KG1 (cell line): ENCODE measurements at places on chromosomes 12 and 14.

DNA sequence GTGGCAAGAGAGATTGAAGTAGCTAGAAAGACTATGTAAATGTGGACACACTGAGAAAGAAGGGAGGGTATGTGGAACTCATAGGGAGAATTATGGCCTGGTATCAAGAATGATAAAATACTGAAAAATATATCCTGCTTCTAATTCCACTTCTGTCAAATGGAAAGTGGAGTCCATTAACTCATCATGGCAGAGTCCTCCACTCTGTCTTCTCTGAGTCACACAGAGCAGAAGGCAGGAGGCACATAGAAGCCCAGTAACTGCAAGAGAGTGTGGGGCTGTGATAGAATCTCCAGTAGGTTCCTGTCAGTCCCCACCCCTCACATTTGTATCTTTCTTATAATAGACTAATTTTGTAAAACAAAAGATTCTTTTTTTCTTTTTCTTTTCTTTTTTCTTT is 223.7 kb downstream of the AKAP6 start:
- DNase-seq: no peak

DNA sequence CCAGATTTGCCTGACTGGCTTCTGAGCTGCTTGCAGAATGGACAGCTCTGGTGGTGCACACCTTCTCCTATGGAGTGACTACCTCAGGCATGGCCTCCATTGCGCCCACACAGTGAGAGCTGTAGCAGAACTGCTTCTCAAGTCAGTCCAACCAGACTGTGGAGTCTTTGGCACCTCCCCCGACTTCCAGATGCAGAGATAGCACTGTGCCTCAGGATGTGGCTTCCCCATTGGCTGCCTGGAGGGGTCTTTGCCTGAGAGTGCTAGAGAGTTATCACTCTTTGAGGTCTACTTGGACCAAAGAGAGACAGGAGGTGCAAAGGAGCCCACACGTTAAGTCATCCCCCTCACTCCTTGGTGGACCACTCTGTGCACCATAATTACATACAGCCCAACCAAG is 44.8 kb upstream of the FRS2 start:
- no peak for DNase-seq

DNA sequence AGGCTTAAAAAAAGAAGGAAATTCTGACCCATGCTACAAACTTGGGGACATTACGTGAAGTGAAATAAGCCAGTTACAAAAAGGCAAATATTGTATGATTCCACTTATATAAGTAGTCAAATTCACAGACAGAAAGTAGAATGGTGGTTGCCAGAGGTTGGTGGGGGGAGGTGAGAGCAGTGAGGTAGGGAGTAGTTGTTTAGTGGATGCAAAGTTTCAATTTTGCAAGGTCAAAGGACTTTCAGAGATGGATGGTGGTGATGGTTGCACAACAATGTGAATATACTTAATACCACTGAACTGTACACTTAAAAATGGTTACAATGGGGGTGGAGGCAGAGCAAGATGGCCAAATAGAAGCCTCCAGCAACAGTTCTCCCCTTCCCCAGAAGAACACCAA is 86.2 kb upstream of the PLXNC1 start:
- DNase-seq: no peak

DNA sequence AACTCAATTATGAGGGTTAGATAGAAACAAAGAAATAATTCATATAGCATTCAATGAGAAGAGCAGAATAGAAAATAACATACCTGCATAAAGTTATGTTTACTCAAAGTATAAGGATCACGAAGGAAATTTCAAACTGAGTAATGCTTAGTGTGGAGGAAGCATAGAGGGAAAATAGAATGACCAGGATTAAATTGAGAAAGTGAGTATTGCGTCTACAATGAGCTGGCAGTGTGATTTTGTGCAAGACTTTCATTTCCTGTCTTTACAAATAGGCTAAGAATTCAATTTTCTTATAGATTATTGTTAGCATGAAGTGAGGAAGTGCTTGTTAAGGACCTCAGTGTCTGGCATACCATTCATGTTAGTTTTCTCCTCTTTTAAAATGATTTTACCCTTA is 12.0 kb downstream of the ADGRD1 start:
- DNase-seq: no peak

GRCh38 chr12:66879409-66879808 is 200.5 kb upstream of the GRIP1 start:
- no peak for DNase-seq

DNA sequence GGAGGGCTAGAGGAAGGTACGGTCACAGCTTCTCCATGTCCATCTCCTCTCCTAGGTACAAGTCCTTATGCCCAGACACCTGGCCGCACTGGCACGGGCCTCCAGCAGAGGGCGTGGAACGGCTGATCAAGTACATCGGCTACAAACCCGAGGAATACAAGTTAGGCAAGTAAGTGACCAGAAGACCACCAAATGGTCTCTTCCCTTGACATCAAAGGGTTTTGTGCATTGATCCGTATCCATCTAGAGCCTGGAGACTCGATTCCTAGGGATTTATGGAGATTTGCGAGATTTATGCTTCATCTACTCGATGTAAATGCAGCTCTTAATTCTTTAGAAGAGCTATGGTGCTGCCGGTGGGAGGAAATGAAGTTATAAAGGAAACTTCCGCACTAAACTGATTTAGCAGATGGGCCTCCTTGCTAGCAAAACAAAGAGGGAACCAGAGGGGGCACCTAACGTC is 44.2 kb downstream of the KCTD10 start:
- DNase-seq: peak; percentile 29

GRCh38 chr12:106978035-106978800 is 8.7 kb downstream of the MTERF2 start:
- DNase-seq: no peak

DNA sequence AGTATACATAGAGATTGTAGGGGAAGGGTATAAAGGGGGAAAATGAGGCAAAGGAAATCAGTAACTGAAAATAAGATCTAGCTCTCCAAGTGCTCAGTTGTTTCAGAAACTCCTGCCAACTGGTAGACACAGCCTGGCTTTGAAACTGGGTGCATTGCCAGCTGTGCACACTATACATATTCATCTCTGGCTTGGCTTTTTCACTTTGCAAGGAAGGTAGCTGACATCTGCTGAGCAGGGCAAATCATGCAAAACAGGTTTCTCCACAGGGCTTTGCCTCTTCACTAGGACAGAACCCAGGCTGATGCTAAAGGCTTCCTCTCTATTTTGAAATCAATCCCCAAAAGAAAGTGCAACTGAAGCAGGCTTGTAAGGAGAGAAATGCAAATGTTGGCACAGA is 101.5 kb downstream of the HELB start:
- no peak for DNase-seq

GRCh38 chr14:100988011-100988410 is 84.5 kb upstream of the RTL1 start:
- DNase-seq: no peak

DNA sequence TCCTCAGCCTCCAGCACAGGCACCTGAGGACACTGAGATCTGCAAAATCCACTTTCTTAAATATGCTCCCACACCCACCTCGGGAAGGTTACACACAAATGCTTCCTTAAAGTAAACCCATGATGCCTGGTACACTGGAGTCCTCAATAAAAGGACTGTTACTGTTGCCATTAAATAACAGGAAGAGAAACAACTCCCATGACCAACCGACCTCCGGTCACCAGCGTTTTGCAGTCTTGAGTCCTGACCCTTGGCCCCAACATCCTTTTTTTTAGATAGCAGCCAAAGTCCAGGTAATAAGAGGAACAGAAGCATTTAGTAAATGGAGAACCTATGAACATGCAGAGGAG is 42.4 kb downstream of the ITPK1 start:
- DNase-seq: no peak

DNA sequence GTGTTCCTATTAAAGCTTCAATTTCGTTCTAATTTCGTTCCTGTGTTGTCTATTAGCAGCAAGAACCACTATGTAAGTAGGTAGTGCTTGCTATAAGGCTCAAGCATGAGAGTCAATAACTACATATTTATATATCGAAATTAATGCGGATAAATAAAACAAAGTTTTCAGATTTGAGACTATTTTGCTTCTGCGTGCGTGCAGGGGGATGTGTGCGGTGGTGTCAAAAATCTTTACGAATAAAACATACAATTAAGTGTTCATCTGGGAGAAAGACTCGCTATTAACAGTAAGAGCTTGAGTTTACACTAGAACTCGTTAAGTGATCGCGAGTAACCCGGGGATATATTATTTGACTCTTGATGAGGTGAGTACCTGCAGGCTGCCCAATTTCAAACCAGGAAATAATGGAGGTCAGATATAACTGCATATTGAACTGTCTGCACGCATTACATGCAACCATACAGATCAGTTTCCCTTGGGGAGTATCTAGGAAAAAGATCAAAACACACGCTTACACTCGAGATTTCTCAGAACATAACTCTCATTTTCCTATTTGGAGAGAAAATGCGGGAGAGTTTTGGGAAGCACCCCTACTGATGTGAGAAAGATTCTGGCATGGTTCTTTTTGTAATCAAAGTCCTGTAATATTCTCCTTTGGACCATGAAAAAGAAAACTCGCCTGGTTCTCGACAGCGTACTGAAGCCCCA is 813 bp downstream of the TWF1 start:
- DNase-seq: no peak

DNA sequence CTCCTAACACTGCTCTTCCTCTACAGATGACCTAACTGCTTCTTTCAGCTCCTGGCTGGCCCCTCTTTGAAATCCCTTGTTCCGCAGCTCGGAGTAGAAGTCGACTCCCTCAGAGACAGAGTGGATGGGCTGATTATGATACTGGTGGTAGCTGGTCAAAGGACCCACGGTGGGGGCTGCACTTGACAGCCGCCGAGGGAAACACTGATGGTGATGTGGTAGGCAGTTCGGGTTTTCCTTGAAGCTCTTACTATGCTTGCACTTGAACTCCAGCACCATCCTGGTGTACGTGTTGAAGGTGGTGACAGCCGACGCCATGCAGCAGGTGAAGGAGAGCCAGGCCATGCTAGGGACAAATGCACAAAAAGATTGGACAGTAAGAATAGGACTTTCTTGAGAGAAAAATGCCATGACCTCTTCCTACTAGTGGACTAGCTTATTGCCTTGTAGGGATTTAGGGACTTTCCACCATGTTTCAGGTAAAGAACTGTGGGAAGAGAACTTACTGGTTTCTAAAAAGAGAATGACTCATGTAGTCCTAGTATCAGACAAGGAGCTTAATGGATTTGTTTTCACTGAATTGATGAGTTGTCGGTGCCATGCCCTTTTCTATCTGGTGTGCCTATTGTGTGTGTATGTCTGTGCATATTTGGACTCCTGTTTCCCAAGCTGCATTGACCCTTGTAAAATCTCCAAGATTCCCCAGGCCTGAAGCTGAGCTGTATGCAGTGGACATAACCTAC is 18.4 kb downstream of the GSG1 start:
- DNase-seq: no peak

- no peak for DNase-seq
Observed at GRCh38 chr12:72191761-72192160, 80.4 kb upstream of the TRHDE start.

DNA sequence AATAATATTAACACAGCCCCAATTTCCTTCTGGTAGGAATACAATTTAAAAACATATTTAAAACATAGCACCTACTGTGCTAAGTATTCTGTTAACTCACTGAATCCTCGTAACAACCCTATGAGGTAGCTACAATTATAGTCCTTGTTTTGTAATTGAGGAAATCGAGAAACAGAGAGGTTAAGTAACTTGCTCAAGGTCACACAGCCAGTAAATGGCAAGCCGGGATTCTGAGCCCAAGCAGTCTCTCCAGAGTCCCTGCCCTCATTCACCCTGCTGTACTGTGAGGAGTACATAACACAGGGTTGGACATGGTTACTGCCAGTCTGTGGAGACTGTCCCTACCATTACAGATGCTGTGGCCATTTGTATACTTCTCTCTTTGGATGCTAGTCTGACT is 44.3 kb downstream of the SUDS3 start:
- DNase-seq: no peak

GRCh38 chr14:103391048-103391447 is 5.8 kb downstream of the MARK3 start:
- DNase-seq: peak; percentile 64

- DNase-seq: no peak
Observed at GRCh38 chr14:58640959-58641358, 3.2 kb downstream of the DACT1 start.
